ENCODE measurements at places on chromosomes 11 and 22.
A peak's percentile ranks its signal among the peaks of the same experiment; 100 is the strongest.

DNA sequence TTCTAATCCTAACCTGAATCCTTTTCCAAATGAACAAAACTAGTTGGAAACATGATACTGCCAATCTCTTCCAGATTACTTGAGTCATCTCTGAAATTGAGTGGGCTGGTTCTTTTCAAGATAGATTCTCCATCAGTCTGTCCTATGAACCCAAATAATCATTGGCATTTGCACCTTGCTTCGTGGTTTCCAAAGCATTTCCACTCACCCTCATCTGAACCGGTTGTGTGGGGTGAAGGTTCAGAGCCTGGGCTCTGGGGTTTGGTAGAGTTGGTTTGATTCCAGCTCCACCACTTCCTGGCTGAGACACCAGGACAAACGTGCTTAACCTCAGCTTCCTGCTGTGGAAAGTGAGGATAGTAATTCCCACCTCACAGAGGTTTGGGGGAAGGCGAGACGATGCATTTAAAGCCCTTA lies 206.4 kb upstream of the E2F8 start:
- DNase-seq = no peak

DNA sequence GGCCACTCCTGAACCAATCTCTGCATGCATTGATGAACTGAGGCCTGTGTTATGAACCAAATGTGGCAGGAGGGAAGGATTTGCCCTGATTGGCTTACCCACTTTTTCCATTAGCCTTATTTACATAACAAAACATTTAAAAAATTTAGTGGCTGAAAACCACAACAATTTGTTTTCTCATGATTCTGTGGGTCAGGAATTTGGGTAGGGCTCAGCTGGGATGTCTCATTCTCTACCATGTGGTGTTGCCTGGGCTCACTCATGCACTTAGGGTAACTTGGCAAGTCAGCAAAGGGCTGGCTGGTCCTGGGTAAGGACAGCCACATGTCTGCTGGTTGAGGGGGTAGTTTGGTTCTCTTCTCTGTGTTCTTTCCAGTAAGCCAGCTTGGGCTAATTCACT lies 35.1 kb upstream of the CYP2R1 start:
- no peak for DNase-seq

DNA sequence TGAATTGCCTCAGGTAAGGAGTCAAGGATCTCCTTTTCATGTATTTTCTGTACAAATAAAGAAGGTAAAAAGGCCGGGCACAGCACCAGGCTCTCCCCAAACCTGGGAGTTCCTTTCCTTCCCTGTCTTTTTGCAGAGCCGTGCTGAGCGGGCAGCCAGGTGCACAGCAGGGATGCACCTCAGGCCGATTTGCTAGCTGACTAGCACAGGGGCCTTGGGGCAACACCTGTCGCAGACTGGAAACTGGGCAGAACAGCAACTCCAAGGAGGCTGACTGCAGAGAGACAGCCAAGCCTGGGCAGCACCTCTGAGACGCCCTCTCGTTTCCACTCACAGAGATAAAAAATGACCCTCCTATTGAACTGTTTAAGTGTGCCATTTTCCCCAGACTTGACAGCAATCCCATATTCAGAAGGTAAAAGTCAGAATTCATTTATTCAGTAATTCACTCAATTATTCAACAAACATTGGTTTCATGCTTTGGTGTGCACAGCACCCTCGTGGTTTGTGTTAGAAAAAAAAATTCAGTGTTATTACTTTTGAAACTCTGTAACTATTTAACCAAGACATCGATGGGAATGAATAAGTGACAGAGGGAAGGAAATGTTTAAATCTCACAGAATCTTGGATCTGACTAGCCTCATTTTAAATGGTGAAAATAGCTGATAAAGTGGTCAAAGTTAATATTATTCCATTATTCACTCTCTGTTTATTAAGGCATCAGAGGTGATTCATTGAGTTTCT lies 120.9 kb downstream of the GALNT18 start:
- no peak for DNase-seq

- DNase-seq = peak; percentile 67
Measured at GRCh38 chr11:65663639-65664200, 1.0 kb upstream of the RELA start.

- DNase-seq = peak; percentile 45
Measured at GRCh38 chr11:58629857-58630256, 7.4 kb downstream of the CNTF start.

DNA sequence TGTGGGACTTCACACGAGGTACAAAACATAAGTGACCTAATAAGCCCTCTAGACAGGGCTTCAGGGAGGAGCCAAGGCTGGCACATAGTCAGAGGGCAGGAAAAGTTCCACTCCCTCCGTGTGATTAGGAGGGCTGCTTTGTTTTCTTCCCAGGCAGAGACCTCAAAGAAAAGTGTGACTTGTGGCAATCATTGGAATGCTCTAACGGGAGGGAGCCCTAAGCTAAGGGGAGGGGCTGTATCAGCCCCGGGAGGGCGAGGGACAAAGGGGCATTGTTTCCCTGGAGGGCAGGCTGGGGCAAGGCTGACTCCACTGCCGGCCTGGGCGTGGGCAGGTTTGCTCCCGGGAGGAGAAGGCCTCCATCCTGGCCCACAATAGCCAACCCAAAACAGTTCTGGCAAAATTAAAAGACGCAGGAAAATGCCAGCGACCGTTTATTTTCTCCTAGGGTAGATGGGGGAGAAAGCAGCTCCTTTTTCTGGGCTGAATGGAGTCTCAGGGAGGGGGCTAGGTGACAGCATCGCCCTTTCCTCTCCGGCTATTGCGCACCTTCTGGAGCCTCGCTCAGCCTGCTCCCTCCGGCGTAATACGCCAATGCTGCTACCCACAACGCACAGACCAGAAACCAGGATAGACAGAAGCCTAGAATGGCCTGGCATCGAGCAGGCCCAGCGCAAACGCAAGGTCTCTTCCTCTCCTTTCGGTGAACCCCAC lies 60.2 kb downstream of the ENDOD1 start:
- DNase-seq = no peak

DNA sequence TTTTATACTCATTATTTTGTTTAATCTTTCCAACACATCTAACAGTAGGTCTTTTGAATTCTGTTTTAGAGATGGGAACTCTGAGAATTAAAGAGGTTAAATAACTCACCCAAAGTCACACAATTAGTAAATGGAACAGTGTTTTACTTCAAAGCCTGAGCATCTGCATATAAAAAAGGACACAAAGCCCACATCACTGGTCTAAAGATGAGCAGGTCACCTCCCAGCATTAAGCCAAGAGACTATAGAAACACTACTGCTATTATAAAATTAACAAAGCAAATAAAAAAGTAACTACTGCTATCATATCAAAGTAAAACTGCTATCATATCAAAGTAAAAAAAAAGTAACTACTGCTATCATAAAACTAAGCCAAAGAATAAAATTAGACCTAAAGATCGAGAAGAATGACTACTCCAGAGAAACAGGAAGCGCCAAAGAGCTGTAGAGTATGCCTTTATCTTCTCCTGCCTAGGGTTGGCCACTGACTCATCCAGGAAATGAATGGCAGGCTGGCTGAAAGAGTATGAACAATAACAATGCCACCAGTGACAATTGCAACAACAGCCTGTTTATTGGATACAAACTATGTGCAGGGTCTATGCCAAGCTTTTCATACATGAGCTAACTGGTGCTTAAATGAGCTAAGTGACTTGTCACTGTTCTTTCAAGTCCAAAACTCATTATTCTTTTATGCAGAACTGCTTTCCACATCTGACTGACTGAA lies 1153.0 kb upstream of the TENM4 start:
- DNase-seq = peak; percentile 10

DNA sequence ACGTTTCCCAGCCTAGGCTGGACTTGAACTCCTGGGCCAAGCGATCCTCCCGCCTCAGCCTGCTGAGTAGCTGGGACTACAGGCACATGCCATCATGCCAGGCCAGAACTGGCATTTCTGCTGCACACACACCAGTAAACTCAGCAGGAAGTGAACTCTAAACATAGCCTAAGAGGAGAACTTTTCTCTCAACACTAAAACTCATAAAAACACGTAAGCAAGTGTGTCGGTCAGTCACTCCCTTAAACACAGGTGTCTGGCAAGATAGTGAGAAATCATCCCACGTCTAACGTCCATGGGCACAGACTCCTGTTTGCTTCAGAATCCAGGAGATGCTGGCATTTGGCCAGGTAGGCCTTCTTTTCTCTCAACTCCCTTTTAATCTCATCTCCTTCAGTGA lies 104.8 kb downstream of the RPL27A start:
- no peak for DNase-seq

GRCh38 chr11:35131886-35132285 lies 7.1 kb upstream of the CD44 start:
- no peak for DNase-seq

DNA sequence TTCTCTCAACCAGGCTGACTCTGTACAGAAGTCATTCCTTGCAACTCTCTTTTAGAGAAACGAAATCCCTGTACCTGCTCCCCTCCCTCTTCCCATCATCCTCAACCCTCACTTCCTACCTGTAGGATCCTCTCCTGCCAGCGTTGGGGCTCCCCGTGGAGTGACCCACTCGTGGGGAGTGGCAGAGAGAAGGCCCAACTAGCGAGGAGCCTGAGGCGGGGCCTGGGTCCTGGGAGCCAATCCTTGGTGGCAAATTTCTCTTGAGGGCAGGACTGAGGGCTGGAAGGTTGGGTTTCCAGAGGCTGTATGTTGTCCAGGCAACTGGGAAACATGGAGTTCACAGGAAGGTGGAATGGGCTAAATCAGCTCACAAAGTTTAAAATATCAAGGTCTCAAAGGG lies 10.4 kb downstream of the NHERF4 start:
- DNase-seq = no peak

DNA sequence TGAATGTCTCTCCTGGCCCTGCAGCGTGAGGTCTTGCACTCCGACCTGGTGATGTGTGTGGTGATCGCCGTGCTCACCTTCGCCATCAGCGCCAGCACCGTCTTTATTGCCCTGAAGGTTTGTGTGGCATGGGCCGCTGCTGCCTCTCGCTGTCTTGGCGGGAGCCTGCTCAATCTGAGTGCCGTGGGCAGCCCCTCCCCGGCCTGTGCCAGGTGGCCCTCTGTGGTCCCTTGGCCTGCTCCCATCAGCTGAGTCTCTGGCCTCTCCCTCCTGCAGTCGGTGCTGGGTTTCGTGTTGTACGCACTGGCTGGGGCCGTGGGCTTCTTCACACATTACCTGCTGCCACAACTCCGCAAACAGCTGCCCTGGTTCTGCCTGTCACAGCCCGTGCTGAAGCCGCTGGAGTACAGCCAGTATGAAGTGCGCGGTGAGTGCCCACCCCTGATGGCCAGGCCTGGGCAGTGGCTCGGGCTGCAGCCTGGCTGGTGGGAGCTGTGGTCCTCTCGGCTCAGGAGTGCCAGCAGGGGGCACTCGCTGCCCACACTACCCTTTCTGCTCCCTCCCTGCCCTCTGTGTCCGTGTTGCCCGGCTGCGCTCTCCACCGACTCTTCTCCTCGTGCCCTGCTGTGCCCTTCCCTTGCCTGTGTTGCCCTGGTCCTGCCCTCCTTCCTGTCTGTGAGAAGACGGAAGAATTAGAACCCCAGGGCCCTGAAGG lies 10.2 kb downstream of the PCNX3 start:
- peak; percentile 42 for DNase-seq

Measured in HTR-8/SVneo (cell line).